Osteoblast (primary cell): ENCODE measurements at places on chromosomes 4 and X. TPM values are rescaled to one million over a fixed set of nuclear protein-coding genes. Genes with fewer than 3 reads are reported as not detected.

Gene BTC
- total RNA-seq, result 0.29 and 0.36 TPM in 2 replicates

Gene PDLIM3
- 1.8 and 2.2 TPM in 2 replicates for total RNA-seq

Gene WDR1
- 265 and 314 TPM in 2 replicates for total RNA-seq

Gene FAM133A
- 0.29 and 0.36 TPM in 2 replicates for total RNA-seq

Gene RWDD4
- total RNA-seq, result 19.9 and 25.9 TPM in 2 replicates

Gene TACR3
- total RNA-seq, result not detected in 2 replicates

Gene MAGEA12
- total RNA-seq, result not detected in 2 replicates

Gene ITIH6
- total RNA-seq, result not detected in 2 replicates

Gene USP27X
- total RNA-seq, result 3.6 and 4.1 TPM in 2 replicates

Gene NHS
- total RNA-seq, result 10.5 and 16.8 TPM in 2 replicates

Gene FTSJ1
- total RNA-seq, result 67.3 and 67.5 TPM in 2 replicates

Gene L1CAM
- total RNA-seq, result under 0.01 TPM in 2 replicates

Gene ARHGAP6
- total RNA-seq, result 2.2 and 5.0 TPM in 2 replicates

Gene IGSF1
- 0.29 and 1.1 TPM in 2 replicates for total RNA-seq

Gene SERPINA7
- not detected in 2 replicates for total RNA-seq

Gene CENPC
- total RNA-seq, result 19.9 and 23.3 TPM in 2 replicates

Gene TMEM31
- not detected in 2 replicates for total RNA-seq

Gene TEX13C
- total RNA-seq, result not detected in 2 replicates

Gene CAPN6
- not detected in 2 replicates for total RNA-seq

Gene GAGE12H
- not detected in 2 replicates for total RNA-seq

Gene DUSP21
- not detected in 2 replicates for total RNA-seq

Gene SLC10A6
- total RNA-seq, result not detected in 2 replicates

Gene SAP30
- total RNA-seq, result 22.1 and 25.3 TPM in 2 replicates

Gene F11
- total RNA-seq, result not detected in 2 replicates

Gene ZNF630
- 0.72 and 2.1 TPM in 2 replicates for total RNA-seq

Gene WNK3
- total RNA-seq, result 0.88 and 1.1 TPM in 2 replicates

Gene FAM47A
- total RNA-seq, result not detected in 2 replicates

Gene STOX2
- total RNA-seq, result 0.36 and 0.59 TPM in 2 replicates

Gene NKX3-2
- 0.72 and 1.2 TPM in 2 replicates for total RNA-seq

Gene ANOS1
- 1.1 and 1.5 TPM in 2 replicates for total RNA-seq

Gene SPARCL1
- under 0.01 TPM in 1 of 2 replicates, not detected in the other for total RNA-seq

Gene IL13RA2
- total RNA-seq, result 0.88 and 1.1 TPM in 2 replicates

Gene NAA11
- not detected in 2 replicates for total RNA-seq

Gene TMPRSS11A
- total RNA-seq, result not detected in 2 replicates

Gene WDR13
- total RNA-seq, result 78.1 and 88.7 TPM in 2 replicates

Gene SERTM2
- total RNA-seq, result under 0.01 TPM in 1 of 2 replicates, not detected in the other

Gene APBB2
- total RNA-seq, result 89.0 and 92.3 TPM in 2 replicates

Gene HPGDS
- total RNA-seq, result not detected in 2 replicates

Gene DUSP9
- total RNA-seq, result under 0.01 TPM in 2 replicates

Gene ATG4A
- total RNA-seq, result 6.9 and 9.1 TPM in 2 replicates

Gene GLRB
- 27.1 and 32.4 TPM in 2 replicates for total RNA-seq

Gene P2RY8
- under 0.01 TPM in 1 of 2 replicates, not detected in the other for total RNA-seq

Gene GRXCR1
- total RNA-seq, result not detected in 2 replicates

Gene SLC7A11
- total RNA-seq, result 46.3 and 55.7 TPM in 2 replicates

Gene DOK7
- total RNA-seq, result not detected in 2 replicates

Gene USP17L19
- total RNA-seq, result not detected in 2 replicates

Gene BEX3
- total RNA-seq, result 144 and 150 TPM in 2 replicates

Gene PTTG2
- not detected in 2 replicates for total RNA-seq

Gene TLL1
- 0.29 and 0.36 TPM in 2 replicates for total RNA-seq
